ENCODE measurements at places on chromosomes 7 and 10. TPM values are rescaled to one million over a fixed set of nuclear protein-coding genes. Genes with fewer than 3 reads are reported as not detected.

DNA sequence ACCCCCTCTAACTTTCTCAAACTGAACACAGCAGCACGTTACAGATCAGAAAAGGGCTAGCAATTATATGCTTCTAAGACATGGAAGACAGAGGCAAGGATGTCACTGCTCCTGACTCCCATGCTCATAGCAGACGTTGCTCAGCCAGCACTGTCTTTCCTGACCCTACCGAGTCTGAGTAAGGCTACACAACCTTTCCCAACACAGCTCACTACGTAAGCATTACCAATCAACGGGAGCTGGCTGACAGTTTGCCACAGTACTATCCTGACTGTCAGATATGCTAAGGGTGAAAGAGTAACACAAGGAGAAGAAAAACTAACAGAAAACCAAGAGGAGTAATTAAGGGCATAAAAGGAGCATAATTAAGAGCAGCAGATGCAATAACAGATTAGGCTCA, 171.2 kb downstream of the CHCHD3 start:
- no peak for DNase-seq

- no peak for DNase-seq
Measured at GRCh38 chr7:17139081-17139480, 159.4 kb upstream of the AHR start.

DNA sequence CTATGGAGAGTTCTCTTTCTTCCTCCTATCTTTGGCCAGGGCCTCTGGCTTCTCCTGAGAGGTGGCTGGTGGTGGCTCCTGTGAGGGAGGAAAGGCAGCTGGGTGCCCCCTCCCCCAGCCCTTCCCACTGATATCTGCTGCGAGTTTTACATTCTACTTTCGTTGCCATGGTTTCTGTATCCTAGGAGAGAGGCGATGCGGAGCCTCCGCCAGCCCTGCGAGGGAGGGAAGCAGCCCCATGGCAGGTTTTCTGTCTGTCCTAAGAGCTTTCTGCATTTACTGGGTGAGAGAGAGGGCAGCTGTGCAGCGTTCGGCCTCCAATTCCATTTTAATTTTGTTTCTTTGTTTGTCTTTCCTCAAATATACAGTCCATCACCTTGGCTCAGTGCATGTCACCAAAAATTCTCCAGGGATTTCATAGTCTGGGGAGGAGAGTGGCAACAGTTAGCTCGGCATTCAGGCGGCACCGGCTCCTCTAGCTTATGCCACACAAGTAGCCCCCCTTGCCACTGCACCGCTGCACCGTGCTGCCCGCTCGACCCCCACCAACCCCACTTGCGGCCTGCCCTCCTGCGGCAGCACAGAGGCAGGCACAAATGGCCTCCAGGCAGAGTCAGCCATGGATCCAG, 20.4 kb downstream of the DNAJB12 start:
- peak; percentile 33 for DNase-seq

VTI1A gene
- total RNA-seq = 24.5 TPM

ETV1 gene
- 0.31 TPM for total RNA-seq
